ENCODE measurements at places on chromosomes 4 and X.

GRCh38 chr4:162442128-162442527 lies 278.3 kb upstream of the FSTL5 start:
- no peaks in the 10 kb centered on the region for H3K4me1 ChIP-seq
- no peaks in the 10 kb centered on the region for H3K27me3 ChIP-seq
- no peak overlapping the region for H3K4me3 ChIP-seq
- no peak overlapping the region for H3K27ac ChIP-seq
- H3K36me3 ChIP-seq = no peaks in the 10 kb centered on the region

- no peak overlapping the region for H3K4me3 ChIP-seq
- H3K4me1 ChIP-seq = peaks cover 15% of the 10 kb centered on the region
- no peak overlapping the region for H3K27ac ChIP-seq
- H3K27me3 ChIP-seq = no peaks in the 10 kb centered on the region
These were observed 5.2 kb downstream of the TRIM2 start for GRCh38 chr4:153209410-153209809.

GRCh38 chrX:138492371-138492770 lies 219.1 kb downstream of the FGF13 start:
- no peaks in the 10 kb centered on the region for H3K27me3 ChIP-seq
- no peaks in the 10 kb centered on the region for H3K36me3 ChIP-seq
- no peak overlapping the region for H3K4me3 ChIP-seq
- no peaks in the 10 kb centered on the region for H3K4me1 ChIP-seq
- DNase-seq = no peak

DNA sequence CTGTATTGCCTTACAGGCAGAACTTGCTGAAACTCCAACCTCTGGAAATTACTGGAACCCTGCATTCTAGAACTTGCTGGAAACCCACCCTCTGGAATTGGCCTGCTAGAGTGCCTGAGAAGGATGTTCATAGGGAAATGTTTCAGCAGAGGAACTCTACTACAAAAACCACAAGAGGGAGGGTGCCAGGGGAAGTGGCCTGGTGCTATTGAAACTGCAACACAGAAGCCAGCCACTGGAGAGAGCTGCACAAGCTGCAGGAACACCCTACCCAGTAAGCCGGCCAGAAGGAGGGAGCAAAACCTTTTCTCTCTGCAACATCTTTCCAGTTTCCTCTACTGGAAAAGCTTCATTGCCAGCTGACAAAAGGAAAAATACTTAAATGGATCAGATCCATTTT lies 2.5 kb upstream of the BRWD3 start:
- peak; percentile 43 for DNase-seq
- peaks cover 2% of the 10 kb centered on the region for H3K27me3 ChIP-seq
- 0 out of 2 replicates have a peak overlapping the region, but pooled peaks have one; percentile 9 for H3K27ac ChIP-seq
- no peak overlapping the region for H3K4me3 ChIP-seq
- H3K4me1 ChIP-seq = peaks cover 10% of the 10 kb centered on the region

GRCh38 chr4:155535802-155536454 lies 130.7 kb upstream of the GUCY1A1 start:
- H3K4me3 ChIP-seq = no peak overlapping the region
- no peak overlapping the region for H3K27ac ChIP-seq
- no peaks in the 10 kb centered on the region for H3K27me3 ChIP-seq
- H3K4me1 ChIP-seq = no peaks in the 10 kb centered on the region
- H3K36me3 ChIP-seq = no peaks in the 10 kb centered on the region
- DNase-seq = no peak

DNA sequence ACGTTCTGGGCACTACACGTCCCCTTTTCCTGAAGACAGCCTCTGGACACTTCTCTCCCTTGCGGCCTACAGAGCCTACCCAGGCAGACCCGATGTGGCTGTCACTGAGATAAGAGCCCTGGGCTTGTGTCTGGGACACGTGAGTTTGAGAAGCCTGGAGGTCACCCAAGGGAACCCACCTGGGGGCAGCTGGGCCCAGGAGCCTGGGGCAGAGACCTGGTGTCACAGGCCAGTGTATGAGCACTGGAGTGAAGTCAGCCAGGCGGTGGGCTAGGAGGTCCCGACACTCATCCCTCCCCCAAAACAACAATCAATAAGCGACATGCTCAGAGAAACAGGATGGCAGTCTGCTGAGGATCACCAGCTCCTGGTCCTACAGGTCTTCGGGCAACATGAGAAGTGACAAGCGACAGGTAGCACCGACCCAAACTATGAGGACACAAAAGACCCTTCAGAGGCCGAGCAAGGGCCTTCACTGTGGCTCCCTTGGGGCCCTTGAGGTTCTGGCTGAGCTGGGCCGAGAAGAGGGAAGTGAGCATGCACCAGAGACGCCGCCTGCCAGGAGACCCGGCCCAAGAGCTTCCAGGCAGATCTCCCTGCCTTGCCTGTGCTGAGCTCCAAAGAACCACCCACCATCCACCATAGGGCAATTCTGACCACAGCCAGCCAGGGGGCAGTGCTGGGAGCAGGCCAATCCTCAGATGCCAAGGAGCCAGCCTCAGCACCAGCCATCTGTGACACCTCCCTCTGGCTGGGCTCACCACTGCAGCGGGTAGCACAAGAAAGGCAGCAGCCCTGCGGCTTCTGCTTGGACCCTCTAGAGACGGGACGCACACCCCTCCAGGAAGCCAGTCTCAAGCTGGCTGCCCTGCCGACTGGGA lies 11.0 kb upstream of the DUSP9 start:
- peak; percentile 13 for DNase-seq
- H3K4me1 ChIP-seq = no peaks in the 10 kb centered on the region
- H3K36me3 ChIP-seq = peaks cover 4% of the 10 kb centered on the region
- H3K27ac ChIP-seq = no peak overlapping the region

Measured in HFFc6 (cell line).